ENCODE measurements at places on chromosomes 16 and 17.

GRCh38 chr16:24858219-24859041 is 12.7 kb downstream of the SLC5A11 start:
- no peak for DNase-seq

GRCh38 chr16:88365244-88365865 is 17.4 kb upstream of the ZNF469 start:
- DNase-seq, result no peak

DNA sequence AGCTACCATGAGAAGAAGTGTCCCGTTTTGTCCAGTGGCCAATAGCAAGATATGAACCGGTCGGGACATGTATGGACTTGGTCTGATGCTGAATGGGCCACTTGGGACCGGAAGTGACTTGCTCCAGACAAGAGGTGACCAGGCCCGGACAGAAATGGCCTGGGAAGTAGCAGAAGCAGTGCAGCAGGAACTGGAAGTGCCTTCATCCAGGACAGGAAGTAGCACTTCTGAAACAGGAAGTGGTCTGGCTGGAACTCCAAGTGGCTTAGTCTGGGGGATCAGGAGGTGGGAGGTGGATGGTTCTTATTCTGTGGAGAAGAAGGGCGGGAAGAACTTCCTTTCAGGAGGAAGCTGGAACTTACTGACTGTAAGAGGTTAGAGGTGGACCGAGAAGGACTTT is 5.3 kb downstream of the EFNB3 start:
- no peak for DNase-seq

DNA sequence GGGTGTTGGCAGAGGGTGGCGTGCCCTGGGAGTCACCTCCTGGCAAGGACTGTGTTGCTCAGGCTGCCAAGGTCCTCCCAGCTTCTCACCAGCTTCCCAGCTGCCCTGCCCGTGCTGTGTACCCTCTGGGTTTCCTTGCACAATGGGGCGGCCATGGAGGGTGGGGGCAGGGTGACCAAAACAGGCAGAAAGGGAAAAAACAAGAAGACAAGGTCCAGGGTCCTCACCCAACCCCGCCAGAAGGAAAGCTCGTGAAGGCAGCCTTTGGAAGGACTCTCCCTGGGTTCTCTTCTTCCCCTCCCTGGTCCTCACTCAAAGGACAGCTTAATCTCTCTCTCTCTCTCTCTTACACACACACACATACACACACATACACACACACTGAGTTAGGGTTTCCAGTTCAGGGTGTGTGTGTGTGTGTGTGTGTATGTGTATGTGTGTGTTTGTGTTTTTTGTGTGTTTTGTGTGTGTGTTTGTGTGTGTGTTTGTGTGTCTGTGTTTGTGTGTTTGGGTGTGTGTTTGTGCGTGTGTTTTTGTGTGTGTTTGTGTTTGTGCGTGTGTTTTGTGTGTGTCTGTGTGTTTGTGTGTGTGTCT is 2.0 kb downstream of the SLC13A5 start:
- no peak for DNase-seq

GRCh38 chr17:77282524-77283515 is 142.1 kb downstream of the SEC14L1 start:
- no peak for DNase-seq

DNA sequence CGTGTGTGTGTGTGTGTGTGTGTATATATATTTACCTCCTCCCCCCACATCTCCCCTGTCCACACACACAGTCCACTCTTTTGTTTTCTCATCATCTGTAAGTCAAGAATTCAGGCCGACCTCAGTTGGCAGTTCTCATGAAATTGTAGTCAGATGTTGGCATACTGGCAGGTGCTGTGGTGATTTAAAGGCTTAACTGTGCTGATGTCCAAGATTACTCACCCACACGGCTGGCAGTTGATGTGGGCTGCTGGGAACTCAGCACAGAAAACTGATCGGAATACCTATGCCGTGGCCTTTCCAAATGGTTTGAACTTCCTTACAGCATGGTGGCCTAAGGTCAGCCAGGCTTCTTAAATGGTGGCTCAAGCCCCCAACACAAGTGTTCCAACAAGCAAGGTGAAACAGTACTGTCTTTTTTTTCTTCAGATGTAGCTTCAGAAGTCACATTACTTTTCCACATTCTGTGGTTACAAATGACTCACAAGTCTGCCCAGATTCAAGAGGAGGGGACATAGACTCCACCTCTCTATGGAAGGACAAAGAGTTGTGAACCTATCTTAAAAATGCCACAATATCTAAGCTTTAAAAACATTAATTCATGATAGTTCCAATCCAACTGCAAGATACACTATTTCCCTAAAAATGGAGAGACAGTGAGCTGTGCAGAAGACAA is 198.5 kb upstream of the HS3ST4 start:
- no peak for DNase-seq

DNA sequence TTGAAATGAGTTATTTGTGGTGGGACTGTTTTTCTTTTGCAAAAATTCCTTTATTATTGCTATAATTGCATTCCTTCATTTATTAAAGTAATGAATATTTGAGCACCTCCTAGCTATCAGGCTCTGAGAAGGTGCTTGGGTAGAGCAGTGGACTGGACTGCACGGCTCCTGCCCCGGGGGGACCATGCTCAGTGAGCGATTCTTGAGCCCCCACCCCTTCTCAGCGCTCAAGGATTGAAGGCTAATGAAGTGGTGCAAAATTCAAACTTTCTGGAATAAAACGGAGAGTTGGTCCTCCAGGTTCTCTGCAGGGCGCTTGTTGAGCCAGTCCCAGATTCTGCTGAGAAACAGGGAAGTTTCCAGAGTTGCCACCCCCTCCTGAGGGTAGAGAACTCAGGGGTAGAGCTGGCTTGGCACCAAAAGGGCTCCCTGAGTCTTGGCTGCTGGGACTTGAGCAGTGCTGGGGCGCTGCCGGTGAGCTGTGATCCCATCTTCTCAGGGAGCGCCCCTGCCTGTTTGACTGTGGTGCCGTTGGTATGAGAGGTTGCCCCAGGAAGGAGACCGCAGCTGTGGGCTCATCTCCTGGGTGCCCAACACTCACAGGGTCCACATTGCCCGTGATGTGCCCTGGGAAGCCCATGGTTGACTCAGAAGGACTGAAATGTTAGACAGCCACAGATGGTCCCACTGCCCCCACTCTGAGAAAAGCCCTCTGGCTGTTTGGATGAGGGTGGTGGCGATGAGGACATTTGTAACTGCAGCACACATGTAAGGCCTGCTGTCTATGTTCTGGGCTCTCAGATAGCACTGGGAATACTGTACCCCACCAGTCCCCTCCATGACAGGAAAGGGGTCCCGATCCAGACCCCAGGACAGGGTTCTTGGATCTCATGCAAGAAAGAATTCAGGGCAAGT is 20.0 kb downstream of the KSR1 start:
- no peak for DNase-seq

DNA sequence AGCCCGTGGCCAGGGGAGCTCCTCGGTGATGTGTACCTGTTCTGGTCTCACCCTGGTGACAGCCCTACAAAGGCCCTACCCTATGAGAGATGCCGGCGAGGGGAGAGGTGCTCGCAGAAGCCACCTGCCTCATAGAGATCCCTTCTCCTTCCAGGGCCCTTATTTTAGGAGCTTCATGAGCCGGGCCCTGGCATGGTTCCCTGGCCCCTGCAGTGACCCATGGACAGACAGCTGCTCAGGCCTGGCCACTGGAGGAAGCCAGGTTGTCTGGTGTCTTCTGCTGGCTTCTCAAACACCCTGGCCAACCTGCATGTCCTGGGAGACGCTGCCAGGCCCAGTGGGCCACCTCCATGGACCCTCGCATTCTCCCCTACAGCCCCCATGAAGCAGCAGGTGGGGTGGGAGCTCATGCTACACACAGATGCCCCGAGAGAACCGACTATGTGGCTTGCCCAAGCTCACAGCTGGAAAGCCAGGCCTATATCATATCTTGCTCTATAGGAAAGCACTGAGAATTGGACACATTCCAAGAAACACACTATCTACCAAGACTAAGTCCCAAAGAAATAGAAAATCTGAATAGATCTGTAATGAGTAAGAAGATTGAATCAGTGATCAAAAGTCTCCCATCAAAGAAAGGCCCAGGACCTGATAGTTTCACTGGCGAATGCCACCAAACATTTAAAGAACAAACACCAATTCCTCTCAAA is 7.2 kb upstream of the AATK start:
- DNase-seq, result no peak

DNA sequence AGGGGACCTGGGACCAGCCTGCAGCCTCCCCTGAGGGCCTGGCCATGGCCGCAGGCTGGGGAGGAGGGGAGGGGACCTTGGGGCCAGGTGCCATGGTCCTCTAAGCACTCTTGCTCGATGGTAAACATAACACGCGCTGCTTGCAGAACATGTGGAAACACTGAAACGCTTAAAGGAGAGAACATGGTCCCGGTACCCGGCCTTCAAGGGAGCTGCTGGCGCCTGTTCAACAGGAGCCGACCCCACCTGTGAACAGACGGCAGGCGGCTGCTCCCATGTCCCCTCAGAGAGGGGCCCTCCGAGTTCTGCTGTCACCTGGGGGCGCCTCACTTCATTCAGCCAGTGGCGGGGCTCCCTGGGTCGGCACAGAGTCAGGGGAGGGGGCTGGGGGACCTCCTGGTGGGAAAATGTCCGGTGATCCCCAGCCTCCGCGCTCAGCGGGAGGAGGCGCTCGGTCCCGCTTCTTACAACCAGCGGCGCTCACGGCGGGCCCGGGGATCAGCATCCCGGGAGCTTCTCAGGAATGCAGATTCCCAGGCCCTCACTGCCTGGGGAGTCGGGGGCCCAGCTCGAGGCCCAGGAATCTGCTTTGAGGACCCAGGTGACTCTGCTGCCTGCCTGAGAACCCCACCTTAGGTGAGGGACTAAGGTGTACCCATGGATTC is 854 bp upstream of the SSTR5 start:
- no peak for DNase-seq

DNA sequence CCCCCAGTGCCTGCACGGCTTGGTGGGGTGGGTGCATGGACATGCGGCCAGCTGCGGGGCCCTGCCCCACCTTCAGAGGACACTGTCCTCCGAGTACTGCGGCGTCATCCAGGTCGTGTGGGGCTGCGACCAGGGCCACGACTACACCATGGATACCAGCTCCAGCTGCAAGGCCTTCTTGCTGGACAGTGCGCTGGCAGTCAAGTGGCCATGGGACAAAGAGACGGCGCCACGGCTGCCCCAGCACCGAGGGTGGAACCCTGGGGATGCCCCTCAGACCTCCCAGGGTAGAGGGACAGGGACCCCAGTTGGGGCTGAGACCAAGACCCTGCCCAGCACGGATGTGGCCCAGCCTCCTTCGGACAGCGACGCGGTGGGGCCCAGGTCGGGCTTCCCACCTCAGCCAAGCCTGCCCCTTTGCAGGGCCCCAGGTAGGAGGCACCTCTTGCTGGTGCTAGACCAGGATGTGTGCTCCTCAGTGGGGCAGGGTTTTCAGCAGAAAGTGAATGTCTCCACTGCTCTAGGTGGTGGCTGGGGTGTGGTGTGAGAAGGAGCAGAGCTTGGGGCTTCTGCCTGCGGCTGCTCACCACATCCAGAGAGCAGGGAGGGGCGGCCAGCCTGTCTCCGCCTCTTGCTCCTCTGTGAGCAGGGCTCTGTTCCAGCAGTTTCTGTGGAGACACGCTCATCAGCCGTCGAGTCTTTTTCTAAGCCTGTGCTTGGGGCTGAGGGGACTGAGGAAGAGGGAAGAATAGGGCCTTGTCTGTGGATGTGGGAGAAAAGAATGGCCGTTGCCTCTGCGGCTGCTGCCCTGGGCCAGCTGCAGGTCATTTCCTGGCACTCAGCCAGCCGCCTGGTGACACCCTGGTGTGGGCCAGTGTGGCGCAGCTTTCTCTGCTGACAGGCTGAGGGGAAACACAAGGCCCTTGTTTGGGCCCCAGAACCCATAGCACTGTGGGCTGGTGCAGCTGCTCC is 2.2 kb downstream of the ZNF276 start:
- peak; percentile 86 for DNase-seq

GRCh38 chr16:8863594-8864424 is 5.0 kb downstream of the CARHSP1 start:
- DNase-seq, result no peak

DNA sequence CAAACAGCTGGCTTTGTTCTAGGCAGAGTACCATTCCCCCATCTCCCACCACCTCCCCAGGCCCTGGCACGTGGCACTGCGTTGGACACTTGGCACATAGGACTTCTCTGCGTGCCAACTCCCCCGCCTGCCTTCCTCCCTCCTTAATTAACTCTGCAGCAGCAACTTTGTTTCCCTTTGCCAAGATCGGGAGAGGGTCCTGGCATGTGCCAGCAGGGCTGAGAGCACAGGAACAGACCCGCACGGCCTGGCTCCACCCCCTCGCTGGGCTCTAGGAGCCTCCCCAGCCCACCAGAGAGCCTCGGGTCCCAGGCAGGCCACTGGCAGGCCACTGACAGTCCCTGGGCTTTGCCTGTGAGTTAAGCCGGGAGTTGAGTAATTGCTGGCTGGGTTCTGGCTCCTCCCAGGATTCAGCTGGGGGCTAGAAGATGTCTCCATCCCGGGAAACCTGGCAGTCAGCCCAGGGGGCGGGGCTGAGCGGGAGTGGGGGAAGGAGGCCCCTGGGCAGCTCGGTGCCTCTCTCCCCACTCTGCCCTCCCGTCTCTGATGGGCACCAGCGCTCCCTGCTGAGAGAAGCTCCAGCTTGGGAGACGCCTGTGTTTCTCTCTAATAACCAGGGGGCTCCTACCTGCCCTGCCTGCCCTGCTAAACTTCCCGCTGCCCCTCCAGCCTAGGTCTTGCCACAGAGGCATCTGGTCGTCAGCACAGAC is 224.0 kb upstream of the TNRC6C start:
- DNase-seq, result no peak

DNA sequence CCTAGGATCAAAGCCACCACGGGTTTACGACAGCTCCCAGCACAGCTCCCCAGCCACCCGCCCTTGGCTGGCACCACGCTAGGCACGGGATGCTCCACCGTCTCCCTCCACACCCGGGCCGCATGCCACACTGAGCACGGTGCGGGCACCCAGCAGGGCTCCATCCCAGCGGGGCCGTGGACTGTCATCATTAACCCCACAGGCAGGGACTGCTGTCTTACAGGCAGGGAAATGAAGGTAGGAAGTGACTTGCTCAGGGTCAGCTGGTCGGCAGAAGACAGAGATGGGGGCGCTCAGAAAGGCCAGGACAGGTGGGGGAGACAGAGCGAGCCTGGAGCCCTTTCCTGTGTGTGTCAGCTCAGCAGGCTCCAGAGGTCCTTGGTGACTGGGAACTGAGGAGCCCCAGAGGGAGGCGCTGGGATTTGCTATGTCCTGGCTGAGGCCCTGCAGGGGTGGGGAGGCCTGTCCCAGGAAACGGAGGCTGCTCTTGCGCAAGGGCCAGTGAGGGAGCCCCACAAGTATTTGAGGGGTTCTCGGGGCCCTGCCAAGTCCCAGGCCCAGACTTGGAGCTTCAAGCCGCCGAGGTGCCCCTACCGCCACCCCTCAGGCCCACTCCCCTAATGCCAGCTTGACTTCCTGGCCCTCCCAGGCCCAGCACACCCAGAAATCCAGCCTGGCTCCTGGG is 3.2 kb downstream of the UBALD1 start:
- no peak for DNase-seq
